ENCODE measurements at places on chromosomes 7 and 10.

DNA sequence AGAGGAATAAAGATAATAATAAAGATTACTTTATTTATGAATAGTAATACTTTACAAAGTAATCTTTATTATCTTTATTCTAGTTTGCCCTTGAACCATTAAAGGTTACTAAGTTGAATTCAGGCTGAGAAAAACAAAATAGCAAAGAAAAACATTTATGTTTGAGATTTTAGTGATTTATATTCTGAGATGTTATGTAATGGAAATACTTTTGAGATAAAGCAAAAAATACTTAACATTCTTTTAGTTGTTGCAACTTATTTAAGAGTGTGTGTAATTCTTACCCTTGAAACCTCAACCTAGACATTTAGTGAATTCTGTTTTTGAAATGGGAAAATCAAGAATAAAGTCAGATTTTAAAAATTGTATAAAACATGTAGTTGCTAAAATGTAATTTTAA is 40.0 kb downstream of the MINPP1 start:
- no peak for DNase-seq

GRCh38 chr10:25965584-25965983 is 31.6 kb downstream of the MYO3A start:
- DNase-seq = no peak

DNA sequence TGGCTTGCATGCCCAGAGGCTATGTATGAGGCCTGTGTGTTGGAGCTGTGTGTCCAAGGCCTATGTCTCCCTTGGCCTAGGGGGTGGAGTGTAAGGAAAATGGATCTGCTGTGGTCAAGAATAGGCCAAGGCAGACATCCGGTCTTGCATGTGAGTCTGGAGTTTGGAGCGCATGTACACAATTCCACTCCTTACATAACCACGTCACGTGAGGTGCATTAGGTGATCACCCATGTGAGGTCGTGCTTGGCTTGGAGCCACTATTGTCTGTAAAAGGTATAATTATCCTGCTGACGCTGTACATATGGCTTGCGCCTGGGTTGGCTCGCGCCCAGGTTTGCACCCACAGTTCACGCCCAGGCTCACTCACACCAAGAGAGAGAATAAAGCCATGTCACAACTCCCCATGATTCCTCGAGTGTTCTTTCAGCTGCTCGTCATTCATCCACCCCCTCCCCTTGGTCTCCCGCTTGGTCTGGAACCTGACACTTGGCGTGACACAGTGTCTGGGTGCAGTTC is 105.5 kb downstream of the BICC1 start:
- no peak for DNase-seq

- no peak for DNase-seq
Measured at GRCh38 chr10:93573051-93573909, 6.8 kb downstream of the FFAR4 start.

DNA sequence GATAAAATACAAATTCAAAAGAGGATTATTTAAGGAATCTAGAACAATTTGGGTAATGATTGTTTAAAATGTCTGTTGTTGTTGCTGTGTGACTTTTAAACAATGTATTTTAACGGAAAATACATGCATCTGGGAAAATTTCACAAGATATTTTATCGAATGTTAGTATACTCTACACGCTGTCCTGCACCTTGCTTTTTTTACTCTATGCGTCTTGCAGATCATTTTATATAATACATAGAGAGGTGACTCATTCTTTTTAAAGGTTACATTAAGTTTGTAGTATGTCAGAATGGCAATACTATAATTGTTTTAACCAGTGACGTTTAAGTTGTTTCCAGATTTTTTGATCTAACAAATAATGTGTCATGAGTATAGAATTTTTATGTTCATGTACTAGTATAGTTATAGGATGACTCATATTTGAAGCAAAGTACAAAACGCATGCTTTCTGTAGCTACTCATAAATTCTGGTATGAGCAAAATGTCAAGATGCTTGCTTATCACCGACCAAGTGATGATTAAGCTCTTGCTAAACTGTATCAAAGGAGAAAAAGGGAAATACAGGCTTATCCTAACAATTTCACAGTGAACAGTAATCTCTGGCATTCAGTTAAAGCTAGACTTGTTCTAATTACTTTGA is 4.9 kb downstream of the DKK1 start:
- no peak for DNase-seq

Data from stimulated activated CD8-positive, alpha-beta memory T cell treated with anti-CD3 and anti-CD28 coated beads, Interleukin-12 subunit alpha, Interleukin-12 subunit beta, amount 100 ng/mL, for 1 hour (primary cell).